ENCODE measurements at places on chromosomes 6 and 20.
A peak's percentile ranks its signal among the peaks of the same experiment; 100 is the strongest.

DNA sequence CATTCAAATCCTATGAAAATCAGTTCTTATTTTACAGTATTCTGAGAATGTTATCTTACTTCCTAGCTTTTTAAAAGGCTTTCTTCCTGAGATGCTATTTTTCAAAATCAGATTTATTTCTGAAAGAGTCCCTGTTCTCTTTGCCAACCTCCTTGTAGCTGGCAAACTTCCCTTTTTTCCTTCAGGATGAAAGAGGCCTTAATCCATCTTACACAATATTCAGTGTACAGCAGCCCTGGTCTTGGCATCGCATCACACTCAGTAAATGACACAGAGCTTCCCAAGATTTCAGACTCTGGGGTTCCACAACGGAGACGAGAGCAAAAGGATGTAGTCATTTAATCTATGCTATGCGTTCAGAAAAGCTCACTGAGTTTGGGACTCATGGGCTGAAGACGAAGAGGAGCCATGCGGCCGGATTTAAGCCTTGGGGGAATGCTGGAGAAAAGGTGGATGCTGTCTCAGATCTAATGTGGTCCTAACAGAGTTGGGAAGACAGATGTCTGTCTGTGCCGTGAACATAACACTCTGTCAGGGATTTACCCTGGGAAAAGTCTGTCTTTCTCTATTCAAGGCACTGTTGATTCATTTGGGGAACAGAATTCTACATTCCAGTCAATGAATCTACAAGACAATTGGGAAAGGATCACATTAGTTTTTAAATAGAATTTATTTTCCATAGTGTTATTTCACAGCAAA, 616.4 kb upstream of the AGPAT4 start:
- DNase-seq: no peak

DNA sequence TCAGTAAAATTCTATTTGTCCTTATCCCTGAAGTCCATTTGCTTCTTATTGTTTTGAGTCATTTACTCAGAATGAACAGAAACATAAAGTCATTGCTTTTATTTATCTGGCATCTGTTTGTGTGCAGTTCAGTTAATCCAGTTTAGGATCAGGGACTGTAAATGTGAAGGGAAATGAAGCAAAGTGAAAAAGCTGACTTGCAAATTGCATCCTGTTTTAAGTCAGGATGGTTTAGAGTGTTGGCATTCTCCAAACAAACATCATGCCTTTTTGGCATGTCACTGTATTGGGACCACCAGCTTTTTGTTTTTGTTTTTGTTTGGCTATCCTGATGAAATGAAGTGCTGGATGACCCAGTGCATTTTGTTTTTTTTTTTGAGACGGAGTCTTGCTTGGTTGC, 100.2 kb upstream of the CLDN20 start:
- DNase-seq: no peak

DNA sequence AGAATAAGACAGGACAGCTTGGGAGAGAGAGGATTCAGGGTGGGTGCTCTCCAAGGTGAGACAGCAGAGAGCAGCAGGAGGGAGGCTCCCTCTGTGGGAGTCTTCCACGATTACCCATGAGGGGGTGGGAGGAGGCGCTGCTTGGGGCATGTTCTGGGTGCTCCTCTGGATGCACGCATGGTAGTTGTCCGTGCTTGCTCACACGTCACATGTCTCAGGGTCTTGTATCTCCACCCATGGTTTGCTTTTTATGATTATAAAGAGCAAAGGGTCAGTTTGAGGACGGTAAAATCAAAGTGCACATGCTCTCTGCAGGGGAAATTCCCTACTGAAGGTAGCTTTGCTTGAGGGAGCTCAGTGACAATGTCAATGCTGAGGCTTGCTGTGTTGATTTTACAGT, 338.4 kb downstream of the THBS2 start:
- DNase-seq: no peak

DNA sequence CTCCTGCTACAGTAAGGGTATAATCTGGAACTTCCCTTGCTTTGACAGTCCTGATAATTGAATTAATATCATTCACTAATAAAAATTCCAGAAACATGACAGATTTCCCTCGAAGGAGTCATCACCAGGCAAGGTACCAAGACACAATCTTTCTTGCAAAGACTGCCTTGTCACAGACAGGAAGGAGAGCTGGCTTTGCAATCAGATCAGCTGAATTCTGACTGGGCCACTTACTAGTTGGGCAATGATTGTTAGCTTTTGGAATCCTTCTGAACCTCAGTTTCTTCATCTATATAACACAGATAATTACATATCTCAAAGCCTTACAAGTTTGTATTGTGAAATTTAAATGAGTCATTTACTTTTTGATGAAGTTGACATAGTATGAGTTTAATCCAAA, 344.2 kb downstream of the RFPL4B start:
- DNase-seq: no peak

GRCh38 chr6:28657769-28658465, 132.2 kb downstream of the GPX5 start:
- DNase-seq: peak; percentile 72

DNA sequence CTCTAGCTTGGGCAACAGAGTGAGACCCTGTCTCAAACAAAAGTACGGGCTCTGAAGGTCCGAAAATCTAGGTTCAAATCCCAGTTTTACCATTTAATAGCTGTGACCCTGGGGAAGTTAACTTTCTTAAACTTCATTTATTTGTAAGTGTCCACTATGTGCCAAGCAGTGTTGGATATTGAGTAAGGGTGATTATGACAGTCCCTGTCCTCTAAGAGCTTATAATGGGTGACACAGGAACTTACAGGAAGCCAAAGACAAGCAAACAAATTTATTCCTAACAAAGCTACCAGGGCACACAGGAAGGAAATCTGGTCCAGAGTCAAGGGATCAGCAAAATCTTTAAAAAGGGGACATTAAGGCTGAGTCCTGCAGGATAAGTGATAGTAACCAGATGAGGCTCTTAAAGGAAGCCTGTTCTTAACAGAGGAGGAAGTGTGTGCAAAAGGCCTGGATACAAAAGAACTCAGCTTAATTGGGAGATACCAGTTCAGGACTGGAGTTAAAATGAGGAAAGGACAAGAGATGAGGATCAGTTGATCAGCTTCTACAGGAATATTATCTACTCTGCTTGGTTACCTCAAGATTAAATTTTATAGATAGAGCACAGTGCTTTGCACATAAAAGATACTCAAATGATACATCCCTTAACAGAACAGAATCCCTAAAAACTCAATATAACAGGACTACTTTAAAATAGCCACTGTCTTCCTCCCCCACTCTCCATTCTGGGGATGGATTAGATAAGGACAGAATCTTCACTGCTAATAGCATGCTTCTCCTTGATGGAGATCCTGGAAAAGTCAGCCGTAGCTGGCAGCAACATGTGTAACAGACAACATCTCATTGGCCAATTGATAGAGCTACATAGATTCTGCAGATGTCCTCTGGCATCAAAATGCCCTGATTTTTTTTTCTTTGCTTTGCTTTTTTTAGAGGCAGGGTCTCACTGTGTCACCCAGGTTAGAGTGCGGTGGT, 6.1 kb downstream of the SNX3 start:
- DNase-seq: no peak

GRCh38 chr6:44341095-44341890, 1.2 kb upstream of the SPATS1 start:
- DNase-seq: no peak

DNA sequence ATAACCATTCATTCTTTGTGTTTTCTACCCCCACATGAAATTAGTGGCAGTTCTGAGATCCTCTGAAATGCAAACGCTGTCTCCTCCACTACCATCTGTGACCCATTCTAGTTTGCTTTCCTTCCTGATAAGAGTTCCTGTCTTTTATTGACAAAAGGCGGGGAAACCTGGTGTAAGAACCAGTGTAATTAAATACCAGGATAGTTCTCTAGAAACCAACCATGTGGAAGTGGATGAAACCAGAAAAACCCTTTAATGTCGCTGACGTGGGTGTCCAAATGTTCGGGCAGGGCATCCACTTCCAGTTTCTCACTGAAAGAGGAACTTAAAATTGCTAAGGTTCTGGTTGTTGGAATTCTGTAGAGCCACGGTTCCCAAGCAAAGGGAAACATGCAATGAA, 79.1 kb downstream of the TNFRSF21 start:
- no peak for DNase-seq

GRCh38 chr6:110408901-110409300, 6.5 kb downstream of the DDO start:
- DNase-seq: no peak

DNA sequence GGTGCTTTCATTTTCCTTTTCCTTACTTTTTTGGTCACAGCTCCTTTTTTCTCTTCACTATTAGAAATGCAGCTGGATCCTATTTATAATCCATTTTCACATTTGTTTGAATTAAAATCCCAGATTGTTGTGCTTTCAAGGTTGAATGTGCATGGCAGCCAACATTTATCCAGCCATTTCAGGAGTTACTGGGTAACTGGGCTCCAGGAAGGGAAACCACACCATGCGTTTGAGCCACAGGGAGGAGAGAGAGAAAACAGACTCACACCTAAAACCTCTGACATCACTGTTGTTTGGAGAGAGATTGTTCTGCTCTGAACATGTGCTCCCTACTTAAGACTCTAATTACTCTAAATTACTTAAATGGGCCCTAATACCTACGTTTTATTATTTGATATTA, 173.4 kb downstream of the BMP2 start:
- no peak for DNase-seq

DNA sequence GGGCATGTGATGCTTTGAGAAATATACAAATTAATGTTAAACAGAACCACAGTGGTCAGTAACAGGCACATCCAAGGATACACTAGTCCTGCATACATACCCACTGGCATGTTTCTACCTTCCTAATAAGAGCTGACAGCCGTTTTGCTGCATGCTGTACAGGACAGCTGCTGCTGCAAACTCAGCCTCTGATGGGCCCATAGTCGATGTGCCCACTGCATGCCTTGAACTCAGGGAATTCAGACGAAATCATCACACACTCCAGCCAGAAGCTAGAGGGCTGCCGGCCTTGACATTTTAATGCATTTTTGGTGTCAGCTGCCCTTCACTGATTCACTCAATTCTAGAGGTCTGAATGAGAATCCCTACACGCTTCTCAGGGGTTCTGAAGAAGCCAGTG, 29.3 kb downstream of the FKBP1A start:
- DNase-seq: no peak

DNA sequence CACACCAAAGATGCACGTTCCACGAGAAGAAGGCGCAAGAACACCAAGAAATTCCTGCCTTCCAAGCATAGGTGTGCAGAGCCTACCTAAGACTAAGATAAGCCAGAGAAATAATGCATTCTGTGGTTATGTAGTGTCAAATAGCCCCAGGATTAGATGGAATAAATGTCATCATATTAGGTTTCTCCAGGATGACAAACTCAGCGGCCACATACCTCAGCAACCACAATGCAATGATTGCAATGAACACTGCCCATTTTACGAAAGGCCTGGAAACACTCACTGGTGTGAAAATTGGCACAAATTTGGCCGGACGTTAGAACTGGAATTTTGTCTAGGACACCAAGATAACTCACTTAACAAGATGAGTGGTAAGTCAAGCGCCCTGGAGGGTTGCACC, 129.7 kb downstream of the SLC22A3 start:
- DNase-seq: no peak

DNA sequence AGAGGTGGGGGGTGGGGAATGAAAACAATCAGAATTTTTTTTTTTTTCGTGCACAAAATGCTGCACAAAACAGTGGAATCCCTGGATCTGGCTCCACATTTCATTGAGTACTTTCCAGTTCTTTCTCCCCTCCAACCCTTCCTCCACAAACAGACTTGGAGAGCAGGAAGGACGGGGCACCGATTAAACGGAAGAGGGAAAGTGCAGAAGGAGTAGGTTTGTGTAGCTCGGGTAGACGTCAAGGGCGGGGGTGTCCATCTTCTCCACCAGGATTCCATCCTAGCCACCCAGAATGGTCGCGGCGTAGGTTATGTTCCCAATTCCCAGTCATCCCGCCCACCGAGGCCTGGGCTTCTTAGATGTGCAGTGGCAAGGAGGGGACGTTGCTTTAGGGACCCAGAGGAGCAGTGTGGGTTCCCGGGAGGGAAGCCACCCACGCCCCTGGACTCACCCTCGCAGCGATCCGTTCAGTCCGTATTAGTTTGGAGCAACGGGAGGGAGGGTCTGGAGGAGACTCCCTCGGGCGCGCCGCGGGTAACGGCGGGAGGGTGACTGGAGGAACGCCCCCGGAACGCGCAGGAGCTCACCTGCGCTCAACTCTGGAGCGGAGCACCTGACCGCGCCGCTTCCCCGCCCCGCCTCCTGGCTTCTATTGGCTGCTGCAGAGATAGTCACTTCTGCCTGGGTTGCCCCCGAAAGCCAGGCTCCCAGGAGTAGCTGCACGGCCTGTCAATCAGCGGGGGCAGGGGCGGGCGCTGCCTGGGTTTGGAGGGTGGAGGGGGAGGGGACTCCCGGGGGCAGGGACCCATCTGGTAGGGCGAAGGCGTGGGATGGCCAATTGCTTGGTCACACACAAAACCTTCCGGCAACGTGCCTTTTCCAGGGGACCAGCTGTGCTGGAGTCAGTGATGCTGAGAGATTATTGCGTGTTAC, at the start of gene ENPP5:
ENPP5 (minus strand) TSS at position 624 of the 933 bp plus-strand sequence. CDS start 2,718 bp downstream, outside the sequence.
- peak; percentile 83 for DNase-seq

GRCh38 chr20:10454151-10454750, 19.1 kb downstream of the SLX4IP start:
- DNase-seq: no peak

GRCh38 chr20:20430066-20430465, 62.2 kb downstream of the INSM1 start:
- DNase-seq: no peak

DNA sequence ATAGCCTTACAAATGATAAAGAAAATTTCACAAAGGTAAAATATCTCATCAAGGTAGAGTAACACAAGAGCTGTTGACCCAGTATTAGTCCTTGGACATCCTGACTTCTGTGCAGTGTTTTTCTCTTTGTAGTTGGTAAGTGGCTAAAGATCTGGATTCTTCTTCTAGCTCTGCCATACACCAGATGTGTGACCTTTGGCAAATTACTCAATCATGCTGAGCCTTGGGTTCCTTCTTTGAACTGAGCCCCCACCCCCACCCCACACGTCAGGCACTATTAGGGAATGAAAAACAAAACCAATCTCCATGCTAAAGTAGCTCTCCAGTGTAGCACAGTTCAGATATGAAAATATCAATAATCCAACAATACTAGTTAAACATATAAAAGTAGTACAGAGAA, 15.1 kb upstream of the TRIM39 start:
- DNase-seq: no peak

- no peak for DNase-seq
Measured at GRCh38 chr6:111925296-111925695, 52.0 kb upstream of the FYN start.
